ENCODE measurements at places on chromosomes 11 and 22.

- no peak for DNase-seq
These were observed 4.2 kb downstream of the PLAAT3 start for GRCh38 chr11:63609971-63610580.

DNA sequence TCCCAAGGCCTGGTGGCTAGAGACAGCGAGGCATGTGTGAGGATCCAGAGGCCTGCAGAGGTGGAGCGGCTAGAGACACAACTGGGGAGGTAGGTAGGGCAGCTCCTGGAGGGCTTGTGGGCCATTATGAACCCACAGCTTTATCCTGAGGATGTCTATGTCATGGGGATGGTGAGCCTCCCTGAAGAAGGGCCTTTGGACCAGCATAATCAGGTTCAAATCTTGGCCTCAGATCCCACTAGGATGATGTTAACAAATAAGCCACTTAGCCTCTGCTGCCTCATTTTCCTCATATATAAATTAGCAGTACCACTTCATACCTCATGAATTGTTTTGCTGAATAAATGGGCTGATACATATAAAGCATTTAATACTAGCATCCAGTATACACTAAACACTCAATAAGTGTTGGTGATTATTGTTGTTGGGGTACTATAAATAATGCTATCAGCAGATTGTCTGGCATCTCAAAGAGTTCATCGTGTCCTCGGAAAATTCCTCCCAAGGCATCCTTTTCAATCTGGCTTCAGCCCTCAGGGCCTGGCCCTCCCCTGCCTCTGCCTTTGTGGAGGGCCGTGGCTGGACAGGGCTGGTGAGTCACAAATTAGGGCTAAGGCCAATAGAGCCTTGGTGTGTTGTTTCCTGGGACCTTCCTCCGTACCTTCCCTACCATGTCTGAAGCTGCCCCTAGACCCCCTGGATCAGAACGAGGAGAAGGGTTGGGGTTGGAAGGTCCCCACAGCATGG, 30.9 kb upstream of the LRRC32 start:
- DNase-seq: no peak

DNA sequence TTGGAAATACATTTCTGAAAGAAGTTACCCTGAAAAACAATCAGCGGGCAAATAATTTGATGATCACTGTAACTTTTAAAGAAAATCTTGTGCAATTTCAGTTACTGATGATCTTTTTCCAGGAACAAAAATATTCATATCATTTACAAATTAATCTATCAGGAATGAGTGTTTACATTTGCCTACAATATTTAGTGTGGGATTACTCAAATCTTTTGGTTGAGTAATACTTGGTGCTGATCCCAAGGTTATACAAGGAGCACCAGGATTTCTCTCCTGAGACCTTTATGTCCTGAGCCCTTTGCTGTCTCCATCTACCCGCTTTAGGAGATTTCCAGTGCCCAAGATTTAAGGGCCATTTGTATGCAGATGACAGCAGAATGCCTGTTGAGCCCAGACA, 116.1 kb downstream of the ATXN10 start:
- no peak for DNase-seq

GRCh38 chr11:69595805-69596665, 44.9 kb upstream of the CCND1 start:
- DNase-seq: no peak

Measured in NCI-H460 (cell line).